ENCODE measurements at places on chromosomes 7 and 10.

GRCh38 chr10:126500866-126501265 lies 112.6 kb upstream of the ADAM12 start:
- no peak for DNase-seq

DNA sequence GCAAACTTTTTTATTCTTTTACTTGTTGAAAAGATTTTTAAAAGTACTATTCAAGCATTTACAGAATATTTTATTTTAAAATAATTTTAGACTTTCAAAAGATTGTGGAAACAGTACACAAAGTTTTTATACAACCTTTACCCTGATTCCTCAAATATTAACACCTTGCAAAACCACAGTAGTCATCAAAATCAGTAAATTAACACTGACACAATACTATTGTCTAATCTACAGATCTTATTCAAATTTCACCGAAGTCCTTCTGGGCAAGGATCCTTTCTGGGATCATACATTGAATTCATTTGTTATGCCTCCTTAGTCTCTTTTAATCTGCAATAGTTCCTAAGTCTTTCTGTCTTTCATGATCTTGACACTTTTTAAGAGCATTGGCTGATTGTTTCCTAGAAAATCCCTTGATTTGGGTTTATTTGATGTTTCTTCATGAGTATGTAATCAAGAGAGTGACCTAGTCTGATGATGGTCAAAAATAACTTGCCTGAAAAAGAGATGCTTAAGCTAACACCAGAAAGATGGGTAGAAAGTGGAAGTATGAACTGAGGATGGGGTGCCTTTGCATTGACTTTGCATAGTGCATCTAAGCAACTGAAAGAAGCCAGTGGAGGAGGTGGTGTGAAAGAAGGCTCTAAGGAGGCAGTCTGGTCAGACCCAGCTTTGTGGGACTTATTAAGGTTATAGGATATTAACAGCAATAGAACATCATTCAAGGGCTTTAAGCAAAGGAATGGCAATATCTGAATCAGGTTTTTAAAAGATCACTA lies 9.7 kb downstream of the STAMBPL1 start:
- no peak for DNase-seq

GRCh38 chr10:78053211-78053868 lies 19.7 kb downstream of the RPS24 start:
- DNase-seq = no peak

DNA sequence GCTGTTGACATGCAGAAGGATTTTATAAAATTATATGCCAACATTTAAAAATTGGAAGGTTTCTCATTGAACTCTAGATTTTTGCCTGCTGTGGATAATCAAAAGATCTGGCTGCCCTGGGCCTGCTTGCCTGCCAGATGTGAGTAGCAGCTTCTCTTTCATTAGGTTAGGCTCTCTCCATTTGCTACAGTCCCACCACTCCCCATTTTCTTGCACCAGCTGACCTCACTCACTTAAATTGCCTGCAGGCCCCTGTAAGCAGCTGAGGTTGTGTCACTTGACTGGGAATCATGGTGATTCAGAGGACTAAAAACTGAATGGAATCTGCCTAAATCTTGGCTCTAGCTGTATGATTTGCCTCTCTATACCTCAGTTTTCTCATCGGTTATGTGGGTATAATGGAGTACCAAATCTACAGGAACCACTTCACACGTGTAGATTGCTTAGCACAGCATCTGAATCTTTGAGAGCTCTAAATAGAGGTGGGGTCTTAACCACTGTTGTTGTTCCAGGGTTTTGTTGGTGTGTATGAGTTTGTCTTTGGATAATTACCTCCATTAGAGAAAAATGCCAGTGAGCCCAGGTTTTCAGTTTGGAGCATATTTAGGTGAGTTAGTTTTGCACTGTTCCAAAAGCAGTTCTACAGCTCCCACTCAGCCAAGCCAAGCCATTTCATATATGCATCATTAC lies 18.6 kb upstream of the RAPGEF5 start:
- no peak for DNase-seq

DNA sequence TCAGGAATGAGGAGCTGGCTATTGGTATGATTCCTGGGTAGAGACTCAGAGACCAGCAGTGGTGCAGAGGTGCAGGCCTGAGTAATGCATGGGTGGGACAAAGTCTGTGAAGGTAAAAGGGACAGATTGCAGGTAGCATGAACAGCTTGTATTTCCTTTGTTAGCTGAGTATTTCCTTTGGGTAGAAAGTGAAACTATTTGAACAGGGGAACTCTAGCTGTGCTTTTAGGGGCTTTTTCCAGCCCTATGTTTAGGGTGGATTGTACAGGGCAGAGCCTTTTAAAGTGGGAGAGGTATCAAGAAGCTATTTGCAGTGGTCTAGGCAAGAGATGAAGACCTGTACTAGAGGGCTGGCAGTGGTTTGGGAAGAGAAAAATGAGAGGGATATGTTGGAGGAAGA lies 739.9 kb downstream of the REEP3 start:
- no peak for DNase-seq
